ENCODE measurements at places on chromosomes 7 and 10.

GRCh38 chr7:135164357-135165061 is 6.0 kb downstream of the CYREN start:
- DNase-seq: no peak

DNA sequence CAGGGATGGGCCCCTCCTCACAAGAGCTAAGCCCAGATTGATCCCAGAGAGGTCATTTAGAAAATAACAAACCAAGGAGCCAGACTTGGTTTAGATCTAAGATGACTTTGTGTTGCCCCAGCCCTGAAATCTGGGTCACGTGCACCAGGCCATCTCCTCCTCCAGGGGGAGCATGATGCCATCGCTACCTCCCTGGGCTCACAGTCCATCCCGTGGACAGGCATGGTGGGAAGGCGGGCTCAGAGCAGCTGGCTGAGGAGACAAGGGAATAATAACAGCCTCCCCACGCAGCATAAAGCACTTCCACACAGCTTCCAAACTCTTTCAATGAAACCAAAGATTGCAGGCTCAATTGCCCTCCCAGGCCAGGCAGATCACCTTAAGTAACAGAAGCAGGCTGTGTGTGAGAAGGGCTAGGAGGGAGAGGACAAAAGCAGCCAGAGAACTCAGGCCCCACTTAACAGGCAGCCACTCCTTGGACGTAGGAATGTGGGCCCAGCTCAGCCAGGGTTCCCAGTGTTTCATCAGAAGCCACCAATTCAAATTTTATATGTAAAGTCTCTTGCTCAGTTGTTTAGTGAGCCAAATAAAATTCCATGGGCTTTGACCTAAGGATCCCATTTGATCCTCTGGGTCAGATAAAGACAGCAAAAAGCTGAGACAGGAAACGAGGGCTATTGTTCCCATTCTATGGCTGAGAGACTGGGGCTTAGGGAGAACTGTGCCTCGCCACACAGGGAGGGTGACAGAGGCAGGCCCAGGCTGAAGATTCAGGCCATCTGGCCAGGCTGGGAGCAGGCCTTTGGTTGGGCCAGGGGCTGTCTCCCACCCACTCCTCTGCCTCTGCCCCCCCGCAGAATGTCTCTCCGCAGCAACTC is 100.2 kb downstream of the COL13A1 start:
- DNase-seq: peak; percentile 62

- DNase-seq: no peak
These were observed 452 bp upstream of the TMEM140 start for GRCh38 chr7:135147341-135147898.

- no peak for DNase-seq
These were observed 39.4 kb downstream of the COL28A1 start for GRCh38 chr7:7496311-7496710.
